ENCODE measurements at places on chromosomes 1 and 21.

GRCh38 chr1:71630073-71630472, 549.2 kb upstream of the ZRANB2 start:
- DNase-seq: no peak

DNA sequence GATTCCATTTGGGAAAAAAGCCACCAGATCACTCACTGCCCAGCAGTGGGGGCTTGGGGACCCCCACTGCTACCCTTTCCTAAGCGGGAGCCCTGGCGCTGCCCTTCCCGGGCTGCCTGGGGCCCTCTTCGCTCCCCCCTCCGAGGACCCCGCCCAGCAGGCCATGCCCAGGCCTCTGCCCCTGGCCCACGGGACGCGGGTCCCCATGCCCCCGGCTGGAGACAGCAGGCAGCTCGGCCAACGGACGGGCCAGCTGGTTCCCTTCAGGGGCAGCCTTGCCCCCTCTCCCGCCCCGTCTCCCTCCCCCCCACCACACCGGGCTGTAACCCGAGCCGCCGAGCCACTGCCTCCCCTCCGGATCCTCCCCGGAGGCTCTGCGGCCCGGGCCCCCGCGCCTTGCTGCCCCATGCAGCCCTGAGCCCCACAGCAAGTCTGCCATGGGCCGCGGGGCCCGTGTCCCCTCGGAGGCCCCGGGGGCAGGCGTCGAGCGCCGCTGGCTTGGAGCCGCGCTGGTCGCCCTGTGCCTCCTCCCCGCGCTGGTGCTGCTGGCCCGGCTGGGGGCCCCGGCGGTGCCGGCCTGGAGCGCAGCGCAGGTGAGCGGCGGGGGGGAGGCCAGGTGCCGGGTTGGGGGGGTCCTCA, at the start of gene MMP23B:
Gene MMP23B, plus strand, starts transcription at position 392 of the 639 bp plus-strand sequence. Its CDS starts 46 bp downstream, at position 438.
- no peak for DNase-seq

- DNase-seq: peak; percentile 74
Observed at GRCh38 chr1:11078631-11079030, 18.8 kb upstream of the SRM start.

DNA sequence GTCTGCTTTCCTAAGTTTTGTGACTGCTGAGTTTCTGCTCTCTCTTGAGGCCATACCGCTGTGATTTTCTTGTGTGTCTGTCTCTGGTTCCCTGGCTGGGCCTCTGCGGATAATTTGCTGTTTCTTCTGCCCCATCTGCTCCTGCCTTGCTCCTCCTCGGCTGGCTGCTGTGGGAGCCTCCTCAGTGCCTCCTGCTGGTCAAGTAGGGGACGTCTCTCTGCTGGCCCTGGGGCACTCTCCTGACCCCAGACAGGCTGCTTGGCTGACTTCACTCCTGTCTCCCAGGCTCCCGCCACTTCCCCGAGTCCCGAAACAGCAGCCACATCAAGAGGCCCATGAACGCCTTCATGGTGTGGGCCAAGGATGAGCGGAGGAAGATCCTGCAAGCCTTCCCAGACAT, 28.5 kb downstream of the ETNK2 start:
- DNase-seq: no peak

- no peak for DNase-seq
Observed at GRCh38 chr1:18776777-18777176, 82.7 kb downstream of the TAS1R2 start.

GRCh38 chr1:111882559-111882958, 106.9 kb downstream of the KCND3 start:
- DNase-seq: no peak

Data from EH (cell line).